ENCODE measurements at places on chromosomes 2 and 18. TPM values are rescaled to one million over a fixed set of nuclear protein-coding genes. Genes with fewer than 3 reads are reported as not detected.

MPHOSPH10 gene
- total RNA-seq, result 10.4 TPM

NLRC4 gene
- not detected for total RNA-seq

G6PC2 gene
- not detected for total RNA-seq

IL36RN gene
- 0.69 TPM for total RNA-seq

SMYD1 gene
- total RNA-seq, result not detected

STAMBP gene
- total RNA-seq, result 36.5 TPM

CD207 gene
- total RNA-seq, result not detected

SLC9A4 gene
- total RNA-seq, result 7.6 TPM

TMEM17 gene
- 2.4 TPM for total RNA-seq

Measured in renal cortical epithelial cell (primary cell).